ENCODE measurements at places on chromosomes 5 and 9.
A peak's percentile ranks its signal among the peaks of the same experiment; 100 is the strongest.

- DNase-seq = no peak
These were observed 4.1 kb downstream of the PAX5 start for GRCh38 chr9:37029776-37030610.

DNA sequence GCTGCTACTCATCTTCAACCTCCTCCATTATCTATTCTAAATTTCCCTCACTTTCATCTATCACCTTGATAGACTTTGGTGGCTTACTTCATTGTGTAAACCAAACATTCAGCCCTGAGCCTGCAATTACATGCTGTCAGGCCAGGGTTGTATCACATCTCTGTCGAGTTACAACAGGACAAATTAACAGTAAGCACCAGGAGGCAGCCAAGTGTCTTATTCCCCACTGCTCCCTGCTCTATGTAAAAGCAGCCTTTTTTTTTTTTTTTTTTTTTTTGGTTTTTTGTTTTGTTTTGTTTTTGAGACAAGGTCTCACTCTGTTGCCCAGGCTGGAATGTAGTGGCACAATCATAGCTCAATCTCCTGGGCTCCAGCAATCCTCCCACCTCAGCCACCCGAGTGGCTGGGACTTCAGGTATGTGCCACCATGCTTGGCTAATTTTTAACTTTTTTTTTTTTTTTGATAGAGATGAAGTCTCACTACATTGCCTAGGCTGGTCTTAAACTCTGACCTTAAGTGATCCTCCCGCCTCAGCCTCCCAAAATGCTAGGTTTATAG, 15.2 kb upstream of the ZCCHC9 start:
- DNase-seq = no peak

GRCh38 chr9:37218800-37219425, 98.5 kb downstream of the ZCCHC7 start:
- DNase-seq = no peak

- no peak for DNase-seq
These were observed 284.4 kb downstream of the DNAH5 start for GRCh38 chr5:13660072-13660471.

- DNase-seq = no peak
These were observed 303.7 kb upstream of the SLC24A2 start for GRCh38 chr9:20092561-20092960.

DNA sequence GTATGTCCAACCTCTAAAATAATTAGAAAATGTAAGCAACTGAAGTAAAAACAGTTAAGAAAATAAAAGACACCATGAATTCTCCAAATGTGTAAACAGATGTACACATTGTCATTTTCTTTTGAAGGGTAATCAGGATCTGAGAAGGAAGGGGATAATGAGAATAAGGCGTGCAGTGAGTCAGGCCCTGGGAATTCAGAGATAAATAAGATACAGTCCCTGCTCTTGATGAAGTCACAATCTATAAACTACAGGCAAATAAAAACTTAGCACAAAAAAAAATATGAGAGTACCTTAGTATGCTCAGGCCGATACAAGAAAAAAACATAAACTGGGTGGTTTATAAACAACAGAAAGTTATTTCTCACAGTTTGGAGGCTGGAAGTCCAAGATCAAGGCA, 315.3 kb downstream of the DNAH5 start:
- DNase-seq = no peak

- no peak for DNase-seq
These were observed 602 bp upstream of the ACTL7A start for GRCh38 chr9:108861464-108861863.

DNA sequence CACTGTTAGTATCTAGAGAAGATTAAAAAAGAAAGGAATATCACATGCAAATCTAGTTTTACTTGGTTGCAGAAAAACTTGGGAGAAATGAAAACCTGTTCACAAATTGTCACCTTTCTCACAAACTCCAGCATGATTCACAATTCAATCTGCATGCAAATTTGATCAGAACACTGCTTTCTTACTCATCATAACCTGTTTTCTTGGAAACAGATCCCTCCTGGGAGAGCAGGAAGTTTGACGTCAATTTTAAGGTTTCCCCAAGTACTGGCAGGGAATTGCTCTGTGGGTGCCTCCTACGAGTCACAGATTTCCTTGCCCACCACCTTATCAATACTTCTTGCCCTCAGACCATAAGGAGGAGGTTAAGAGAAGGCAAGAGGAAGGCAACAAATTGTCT, 30.2 kb upstream of the HTR4 start:
- no peak for DNase-seq

DNA sequence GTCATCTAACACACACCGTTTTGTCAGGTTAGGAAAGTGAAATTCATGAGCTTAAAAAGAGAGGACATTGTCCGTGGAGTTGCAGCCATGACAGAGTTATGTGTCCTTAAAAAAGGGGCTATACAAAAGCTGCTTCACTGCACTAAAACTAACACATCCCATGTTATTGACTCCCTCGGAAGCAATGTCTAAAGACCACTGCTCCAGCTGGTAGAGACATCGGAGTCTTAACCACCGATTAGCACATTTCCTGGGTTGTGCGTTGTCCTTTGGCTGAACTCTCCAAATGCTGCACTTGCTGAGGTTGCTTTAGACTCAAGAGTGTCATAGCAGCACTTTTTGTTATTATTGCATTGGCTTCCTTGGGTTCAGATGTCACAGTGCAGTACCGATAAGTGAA, 128.3 kb upstream of the C9orf72 start:
- DNase-seq = no peak

- peak; percentile 96 for DNase-seq
These were observed at the start of gene TRIM41 for GRCh38 chr5:181223058-181223728. TRIM41 (plus strand) TSS chr5:181223281; CDS start chr5:181224000, 719 bp downstream.

DNA sequence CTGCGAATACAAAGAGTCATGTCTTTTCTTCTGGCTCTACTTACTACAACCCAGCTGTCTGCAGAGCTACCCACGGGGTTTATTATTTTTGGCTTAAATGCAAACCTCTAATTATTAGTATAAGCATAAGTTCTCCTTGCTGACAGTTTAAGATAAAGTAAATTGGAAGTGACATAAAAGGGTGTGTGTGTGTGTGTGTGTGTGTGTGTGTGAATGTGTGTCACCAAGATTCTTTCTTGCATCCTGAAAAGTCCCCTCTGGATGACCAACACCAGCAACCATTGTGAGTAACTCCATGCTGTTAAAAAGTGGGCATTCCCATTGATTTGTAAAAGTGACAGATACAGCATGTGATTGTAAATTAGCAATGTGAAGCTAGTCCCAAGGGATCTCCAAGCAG, 803.8 kb upstream of the ZNF608 start:
- DNase-seq = no peak

DNA sequence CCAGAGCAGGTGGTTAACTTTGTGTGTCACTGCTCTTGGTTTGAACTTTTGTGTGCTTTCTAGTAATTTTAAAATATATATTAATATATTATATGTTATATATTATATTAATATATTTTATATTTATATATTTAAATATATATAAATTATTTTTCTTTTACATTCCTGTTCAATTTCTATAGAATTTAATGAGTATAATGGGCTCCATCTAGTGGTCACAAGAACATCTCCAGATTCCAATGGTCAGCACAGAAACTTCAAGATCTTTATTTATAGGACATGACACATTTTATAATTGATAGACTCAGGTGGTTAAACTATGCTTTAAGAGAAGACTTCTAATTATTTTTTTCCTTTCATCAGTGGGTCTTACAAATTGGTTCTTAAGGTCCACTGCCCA, 39.1 kb downstream of the COL23A1 start:
- no peak for DNase-seq

- no peak for DNase-seq
These were observed 27.2 kb downstream of the PCDHGC5 start for GRCh38 chr5:141515946-141516671.

DNA sequence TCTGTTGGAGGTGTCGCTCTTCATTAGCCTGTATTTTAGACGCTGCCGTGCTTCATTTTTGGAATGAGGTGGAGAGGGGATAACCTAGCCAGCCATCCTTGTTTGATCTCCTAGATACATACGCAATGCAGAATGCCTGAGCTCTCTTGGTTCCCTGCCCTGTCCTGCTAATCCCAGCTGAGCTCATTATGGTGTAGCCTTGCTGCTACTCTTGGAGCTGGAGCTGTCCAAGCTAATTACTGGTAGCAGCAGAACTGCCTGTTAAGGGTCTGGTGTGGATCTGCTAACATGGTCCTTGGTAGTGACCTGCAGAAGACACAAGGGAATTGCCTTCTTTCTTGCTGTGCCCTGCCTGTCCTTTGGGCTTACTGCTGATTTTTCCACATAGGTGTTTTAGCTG, 207.9 kb downstream of the CNTLN start:
- DNase-seq = no peak

DNA sequence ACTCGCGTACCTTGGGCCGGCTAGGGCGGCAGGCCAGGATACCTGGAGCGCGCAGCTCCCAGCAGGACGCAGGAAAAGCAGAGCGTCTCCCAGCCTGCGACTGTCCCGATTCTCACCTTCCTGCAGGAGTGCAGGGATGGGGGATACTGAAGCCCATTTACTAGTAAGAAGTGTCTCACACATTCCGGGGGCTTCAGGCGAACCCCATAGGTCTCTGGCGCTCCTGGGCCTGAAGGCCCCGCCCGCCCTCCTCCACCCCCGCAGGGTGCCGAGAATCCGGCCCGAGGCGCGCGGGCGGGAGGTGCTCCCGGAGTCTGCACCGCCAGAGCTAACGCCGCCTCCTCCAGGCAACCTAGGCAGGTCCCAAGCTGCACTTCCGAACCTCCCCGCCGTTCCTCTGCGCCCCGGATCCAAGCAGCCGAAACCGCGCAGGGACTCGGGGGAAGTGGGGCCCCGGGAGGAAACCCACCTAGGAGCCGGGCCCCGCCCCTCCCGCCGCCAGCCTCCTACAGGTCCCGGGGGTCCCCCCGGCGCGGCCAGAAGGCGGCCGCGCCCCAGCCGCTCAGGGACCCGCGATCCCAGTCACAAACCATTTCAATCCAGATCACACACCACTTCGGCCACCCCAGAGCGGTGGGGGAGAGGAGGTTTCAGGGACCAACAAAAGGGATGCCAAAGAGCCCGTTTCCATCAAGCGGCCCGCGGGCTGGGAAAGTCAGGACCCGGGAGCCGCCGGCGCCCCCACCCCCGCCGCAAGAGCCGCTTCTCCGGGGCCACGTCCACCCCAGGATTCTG, 1.2 kb downstream of the ROR2 start:
- no peak for DNase-seq

DNA sequence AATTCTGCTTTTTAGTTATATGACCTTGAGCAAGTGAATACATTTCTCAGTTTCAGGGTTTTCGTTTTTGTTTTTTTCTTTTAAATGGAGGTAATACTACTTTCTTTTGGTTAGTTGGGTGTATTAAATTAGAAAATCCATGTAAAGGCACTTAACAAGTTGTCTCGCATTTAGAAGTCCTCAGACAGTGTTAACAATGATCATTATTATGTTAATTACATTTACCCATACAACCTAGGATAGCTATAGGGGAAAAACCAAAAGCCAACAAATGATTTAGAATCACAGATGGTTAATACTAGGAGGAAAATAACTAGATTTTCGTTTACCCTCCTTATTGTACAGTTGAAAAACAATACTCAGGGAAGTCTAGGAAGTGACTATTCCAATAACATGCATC, 972.2 kb upstream of the WWC1 start:
- no peak for DNase-seq

DNA sequence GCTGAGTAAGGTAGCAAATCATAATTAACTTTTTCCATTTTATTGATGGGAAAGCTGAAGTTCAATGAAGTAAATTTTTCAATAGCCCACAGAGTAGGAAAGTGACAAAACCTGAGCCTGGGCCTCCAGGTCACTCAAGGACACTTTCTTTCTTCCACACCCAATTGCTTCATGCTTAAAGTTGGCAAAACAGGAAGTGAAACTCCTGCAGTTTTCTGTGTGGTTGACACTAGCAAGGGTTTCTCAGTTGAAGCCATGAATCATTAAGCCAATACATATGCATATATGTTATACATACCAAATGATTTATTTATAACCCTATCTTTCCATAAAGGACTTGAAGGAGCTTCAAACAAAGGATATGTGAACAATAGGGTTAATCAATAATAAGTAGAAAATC, 13.9 kb downstream of the TLR4 start:
- DNase-seq = no peak

GRCh38 chr9:134475011-134475790, 148.9 kb downstream of the RXRA start:
- DNase-seq = no peak

DNA sequence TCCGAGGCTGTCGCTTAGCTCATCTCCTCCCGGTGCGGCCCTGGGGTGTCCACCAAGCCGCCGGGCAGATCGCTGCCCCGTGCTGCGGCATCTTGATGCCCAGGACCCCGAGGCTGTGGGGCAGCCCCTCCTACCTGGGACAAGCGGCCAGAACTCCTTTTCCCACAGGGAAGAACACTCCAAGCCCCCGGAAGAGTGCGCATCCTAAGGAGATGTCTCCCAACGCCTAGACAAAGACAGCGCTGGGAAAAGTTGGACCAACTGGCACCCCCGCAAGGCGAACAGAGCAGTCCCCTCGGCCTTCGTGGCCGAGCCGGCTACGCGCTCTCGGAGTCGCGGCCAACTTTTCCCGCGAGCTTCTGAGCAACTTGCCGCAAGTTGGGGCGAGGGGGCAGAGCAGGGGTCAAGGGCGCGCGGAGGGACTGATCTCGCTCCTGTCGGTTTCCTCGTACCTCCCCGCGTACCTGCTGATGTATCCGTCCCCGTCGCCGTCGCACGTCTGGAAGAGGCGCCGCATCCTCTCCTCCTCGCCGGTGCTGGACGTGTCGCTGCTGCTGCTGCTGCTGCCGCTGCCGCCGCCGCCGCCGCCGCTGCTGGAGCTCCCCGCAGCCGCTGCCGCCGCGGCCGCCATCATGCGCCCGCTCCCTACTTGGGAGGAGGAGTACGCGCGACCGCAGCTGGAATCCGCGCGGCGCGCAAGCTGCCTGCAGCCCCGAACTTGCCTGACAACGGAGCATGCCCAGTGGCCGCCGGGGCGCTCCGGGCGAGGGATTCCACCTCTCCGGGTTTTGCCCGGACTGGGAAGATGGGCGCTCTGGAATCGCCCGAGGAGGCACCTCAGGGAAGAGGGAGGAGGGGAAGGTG, at the start of gene MCC:
MCC (minus strand) TSS at position 673 of the 864 bp plus-strand sequence.
- peak; percentile 18 for DNase-seq

- DNase-seq = no peak
These were observed 185.0 kb downstream of the GLIS3 start for GRCh38 chr9:4114569-4115505.

DNA sequence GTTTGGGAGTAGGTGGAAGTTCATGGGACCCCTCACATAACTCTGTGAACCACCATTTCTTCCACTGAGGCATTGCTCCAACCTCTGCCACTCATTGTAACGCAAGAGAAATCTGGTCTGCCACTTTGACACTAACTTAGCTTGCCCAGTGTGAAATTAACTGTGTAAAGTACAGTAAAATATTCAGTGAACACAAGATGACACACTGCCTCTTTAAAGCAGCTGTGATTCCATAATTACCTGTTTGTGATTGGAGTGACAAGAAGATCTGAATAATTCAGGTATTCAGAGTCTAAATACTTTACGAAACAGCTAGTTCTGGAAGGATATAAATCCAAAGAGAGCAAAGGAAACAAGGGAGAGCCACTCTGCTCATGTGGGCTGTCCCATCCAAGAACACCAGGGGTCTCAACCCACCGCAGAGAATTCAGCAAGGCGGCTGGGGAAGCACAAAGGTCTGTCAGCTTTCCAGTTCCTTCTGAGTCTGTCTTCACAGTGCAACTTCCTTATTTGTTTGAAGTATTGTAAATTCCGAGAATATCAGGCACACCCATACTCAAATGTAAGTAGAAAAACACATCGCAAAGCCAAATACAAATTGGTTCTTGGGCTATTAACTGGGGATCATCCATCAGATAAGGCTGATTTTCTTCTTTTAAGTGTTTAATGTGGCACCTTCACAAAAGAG, 86.9 kb downstream of the GNAQ start:
- peak; percentile 4 for DNase-seq

- no peak for DNase-seq
These were observed 19.0 kb downstream of the TMEM8B start for GRCh38 chr9:35847792-35848572.

- DNase-seq = no peak
These were observed at the start of gene PPP1R26 for GRCh38 chr9:135479469-135480052. PPP1R26 (plus strand) TSS chr9:135479782; CDS start chr9:135484511, 4,729 bp downstream.

All from activated CD4-positive, alpha-beta T cell treated with anti-CD3 and anti-CD28 coated beads, Interleukin-2, amount 50 U/mL, for 1 hour (primary cell).